ENCODE measurements at places on chromosomes 1 and 21. TPM values are rescaled to one million over a fixed set of nuclear protein-coding genes. Genes with fewer than 3 reads are reported as not detected.

The FAM163A gene
- total RNA-seq, result not detected

The APOBEC4 gene
- total RNA-seq, result not detected

The NKAIN1 gene
- not detected for total RNA-seq

The GTF2B gene
- 32.5 TPM for total RNA-seq
